ENCODE measurements at places on chromosomes 3 and 15. TPM values are rescaled to one million over a fixed set of nuclear protein-coding genes. Genes with fewer than 3 reads are reported as not detected.

The DTX3L gene
- polyA plus RNA-seq = 21.4 TPM

The ROBO2 gene
- polyA plus RNA-seq = not detected

The RTP4 gene
- polyA plus RNA-seq = 5.9 TPM

The IL1RAP gene
- 3.7 TPM for polyA plus RNA-seq

The AMOTL2 gene
- not detected for polyA plus RNA-seq

The GPR27 gene
- 0.11 TPM for polyA plus RNA-seq

The GNAT1 gene
- polyA plus RNA-seq = not detected
